Activated naive CD4-positive, alpha-beta T cell treated with anti-CD3 and anti-CD28 coated beads for 36 hours (primary cell): ENCODE measurements at places on chromosomes 16 and 17. TPM values are rescaled to one million over a fixed set of nuclear protein-coding genes. Genes with fewer than 3 reads are reported as not detected.

Gene CTRB1
- total RNA-seq: not detected

Gene ABCA6
- not detected for total RNA-seq

Gene CDH16
- total RNA-seq: not detected

Gene ST6GALNAC2
- total RNA-seq: not detected

Gene DRC7
- not detected for total RNA-seq

Gene KCNG4
- not detected for total RNA-seq
